ENCODE measurements at places on chromosomes 3 and 15.
A peak's percentile ranks its signal among the peaks of the same experiment; 100 is the strongest.

GRCh38 chr3:126135406-126136076 is 44.8 kb downstream of the ALDH1L1 start:
- DNase-seq, result no peak

DNA sequence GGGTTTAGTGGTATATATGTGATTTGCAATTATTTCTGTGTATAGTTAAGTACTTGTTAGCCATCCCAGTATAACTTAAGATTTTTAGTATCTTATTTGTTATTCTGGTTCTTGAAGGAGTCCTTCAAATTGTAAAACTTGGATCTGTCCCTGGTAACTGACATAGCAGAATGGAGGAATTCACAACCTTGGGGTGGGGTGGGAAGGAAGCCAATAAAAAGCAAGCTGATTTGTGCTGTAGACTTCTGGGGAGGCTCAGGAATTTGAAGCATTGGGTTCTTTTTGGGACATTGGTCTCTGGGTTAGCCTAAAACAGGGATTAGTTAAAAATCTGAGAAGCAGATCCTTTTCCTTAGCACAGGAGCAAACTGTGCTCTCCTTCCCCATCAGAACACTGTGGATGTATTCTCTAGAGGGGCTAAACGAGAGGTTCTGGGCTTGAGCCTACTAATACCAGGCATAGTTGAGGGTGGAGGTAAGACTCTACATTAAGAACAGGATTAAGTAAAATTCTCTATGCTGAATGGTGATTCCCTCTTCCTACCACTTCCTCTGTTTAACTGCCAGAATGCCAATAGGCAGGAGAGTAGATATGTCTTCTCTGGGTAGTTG is 42.2 kb downstream of the GMPS start:
- DNase-seq, result no peak

DNA sequence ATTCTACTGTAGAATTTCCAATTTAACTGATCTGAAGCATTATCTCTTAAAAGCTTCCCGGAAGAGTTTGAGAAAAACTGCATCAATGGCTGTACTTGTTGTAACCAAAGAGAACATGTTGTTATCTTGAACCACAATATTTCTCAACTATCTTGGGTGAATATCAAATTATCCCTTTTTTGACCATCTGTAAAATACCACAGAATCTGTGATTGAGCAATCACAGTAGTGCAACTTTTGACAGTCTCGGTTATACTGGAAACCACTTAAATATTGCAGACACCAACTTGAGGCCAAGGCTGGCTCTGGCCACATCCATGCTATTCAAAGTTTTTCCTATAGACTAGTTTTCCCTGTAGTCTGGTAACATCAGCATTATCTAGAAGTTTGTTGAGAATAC is 842.8 kb upstream of the EPHA6 start:
- DNase-seq, result peak; percentile 32

DNA sequence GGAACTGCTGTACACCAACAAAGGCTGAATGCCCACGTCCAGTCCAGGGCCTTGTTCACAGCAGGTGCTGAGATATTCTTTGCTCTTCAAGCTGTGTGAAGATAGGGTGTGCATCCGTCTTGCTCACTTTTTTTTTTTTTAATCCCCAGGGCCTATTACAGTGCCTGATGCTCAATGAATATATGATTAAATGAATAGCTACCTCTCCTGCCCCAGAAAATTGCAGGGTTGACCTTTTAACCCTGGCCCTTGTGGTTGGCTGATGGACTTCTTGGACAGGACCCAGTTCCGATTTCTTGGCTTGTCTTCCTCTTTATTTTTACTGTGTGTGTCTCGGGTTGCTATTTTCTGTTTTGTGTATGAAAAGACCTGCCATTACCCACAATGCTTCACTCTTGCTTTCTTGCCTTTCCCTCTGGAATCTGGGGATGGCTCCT is 2.9 kb upstream of the FYTTD1 start:
- DNase-seq, result no peak

- no peak for DNase-seq
Measured at GRCh38 chr3:141429371-141430035, 57.3 kb upstream of the RASA2 start.

DNA sequence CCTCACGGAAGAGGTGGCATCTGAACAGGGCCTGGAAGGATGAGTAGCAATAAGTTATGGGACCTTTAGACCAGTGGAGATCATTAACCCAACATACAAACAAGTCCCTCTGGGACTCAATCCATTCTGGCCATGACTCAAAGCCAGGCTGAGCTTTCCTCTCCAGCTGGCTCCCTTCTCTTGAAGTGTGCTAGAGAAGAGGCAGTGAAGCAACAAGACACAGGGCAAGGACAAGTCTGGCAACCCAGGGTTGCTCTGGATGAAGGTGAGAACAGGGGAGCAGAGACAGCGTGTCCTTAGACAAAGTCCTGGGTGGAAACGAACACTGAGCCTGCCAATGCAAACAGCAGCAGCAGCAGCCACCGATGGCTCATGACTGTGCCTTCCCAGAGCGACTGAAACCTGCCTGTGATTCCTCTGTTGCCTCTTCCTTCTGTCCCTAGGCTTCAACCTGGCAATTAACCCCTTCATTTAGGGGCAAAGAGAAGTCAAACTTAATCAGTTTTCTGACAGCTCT is 86.8 kb downstream of the BDH1 start:
- DNase-seq, result no peak

- no peak for DNase-seq
Measured at GRCh38 chr3:38986901-38987300, 64.8 kb downstream of the SCN11A start.

- DNase-seq, result peak; percentile 68
Measured at GRCh38 chr3:13015286-13016082, 57.7 kb downstream of the IQSEC1 start.

DNA sequence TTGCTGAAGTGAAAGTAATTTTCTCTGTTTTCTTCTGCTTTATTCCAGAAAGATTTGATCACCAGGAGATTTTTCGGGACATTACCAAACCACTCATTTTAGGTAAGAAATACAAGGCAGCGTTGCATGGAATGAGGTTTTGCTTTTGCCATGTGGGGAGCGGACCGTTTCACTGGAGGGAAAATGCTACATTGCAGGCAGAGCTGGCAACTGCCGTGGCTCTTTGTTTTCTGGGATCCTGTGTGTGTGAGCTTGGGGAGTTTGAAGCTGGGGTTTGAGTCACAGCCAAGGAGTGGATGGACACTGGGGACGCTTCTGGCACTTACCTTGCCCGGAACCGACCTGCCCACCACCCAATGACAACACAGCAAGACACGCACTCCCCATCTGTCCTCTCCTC is 109.9 kb downstream of the APBA2 start:
- no peak for DNase-seq

- no peak for DNase-seq
Measured at GRCh38 chr15:29687939-29688505, 134.2 kb downstream of the TJP1 start.

DNA sequence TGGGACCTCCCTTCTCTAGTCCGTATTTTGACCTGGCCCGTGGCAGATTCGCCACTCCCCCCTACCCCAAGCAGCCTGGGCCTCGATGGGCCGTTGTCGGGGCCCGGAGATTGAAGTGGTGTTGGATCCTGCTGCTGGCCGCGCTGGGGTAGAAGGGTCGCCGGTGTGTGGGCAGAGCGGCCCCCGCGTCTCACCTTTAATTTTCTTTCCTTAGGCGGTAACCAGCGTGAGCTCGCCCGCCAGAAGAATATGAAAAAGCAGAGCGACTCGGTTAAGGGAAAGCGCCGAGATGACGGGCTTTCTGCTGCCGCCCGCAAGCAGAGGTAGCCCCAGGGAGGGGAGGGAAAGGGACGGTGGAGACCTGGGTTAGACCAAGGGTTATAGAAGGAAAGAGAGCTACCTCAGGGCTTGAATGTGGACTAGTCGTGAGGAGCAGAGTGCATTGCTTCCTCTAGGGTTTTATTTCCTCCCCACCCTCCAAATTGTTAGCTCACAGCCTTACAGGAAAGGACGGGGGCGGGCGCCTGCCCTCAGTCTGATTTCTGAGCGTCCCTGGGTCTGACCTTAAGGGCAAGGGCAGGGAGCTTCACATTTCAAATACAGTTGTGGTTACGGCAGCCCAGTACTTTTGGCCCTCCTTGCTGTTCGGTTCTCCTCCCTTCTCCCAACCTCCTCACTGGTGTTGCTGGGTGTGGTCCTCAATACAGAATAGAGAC is 799 bp downstream of the SERF2 start:
- DNase-seq, result peak; percentile 57

DNA sequence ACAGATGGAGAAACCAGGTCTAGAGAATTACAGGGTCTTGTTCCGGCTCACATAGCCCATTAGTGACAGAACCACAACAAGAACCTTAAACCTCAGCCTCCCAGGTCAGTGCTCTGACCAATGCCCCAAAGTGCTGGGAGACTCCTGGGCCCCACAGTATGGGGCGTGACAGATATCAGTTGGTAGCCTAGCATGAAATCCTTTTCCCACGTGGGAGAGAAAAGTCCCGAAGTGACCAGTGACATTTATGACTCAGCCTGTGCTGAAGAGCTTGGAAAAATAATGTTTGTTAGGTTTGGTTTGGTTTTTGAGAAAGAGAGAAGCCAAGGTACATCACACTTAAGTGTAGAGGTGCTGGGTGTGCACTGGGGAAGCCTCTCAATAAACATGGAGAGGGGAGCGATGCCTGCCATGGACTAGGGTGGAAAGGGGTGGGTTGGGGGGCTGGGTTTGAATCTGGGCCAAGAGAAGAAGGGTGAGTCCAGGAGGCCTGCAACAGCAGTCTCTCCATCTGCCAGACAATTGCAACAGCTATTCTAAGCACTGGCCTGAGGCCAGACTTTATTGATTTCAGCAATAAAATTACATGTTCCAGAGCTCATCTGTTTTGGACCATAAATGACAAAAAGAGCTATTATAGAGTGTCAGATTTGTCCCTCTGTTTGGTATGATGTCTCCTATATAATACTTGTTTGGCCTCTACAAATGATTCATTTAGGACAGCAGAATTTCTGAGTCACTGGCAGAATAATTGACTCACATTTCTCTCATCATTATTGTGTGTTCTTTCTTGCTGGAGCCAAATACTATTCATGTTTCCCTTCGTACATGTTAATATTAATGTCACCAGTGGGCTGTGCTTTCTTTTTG is 43.4 kb downstream of the C2CD4A start:
- no peak for DNase-seq

DNA sequence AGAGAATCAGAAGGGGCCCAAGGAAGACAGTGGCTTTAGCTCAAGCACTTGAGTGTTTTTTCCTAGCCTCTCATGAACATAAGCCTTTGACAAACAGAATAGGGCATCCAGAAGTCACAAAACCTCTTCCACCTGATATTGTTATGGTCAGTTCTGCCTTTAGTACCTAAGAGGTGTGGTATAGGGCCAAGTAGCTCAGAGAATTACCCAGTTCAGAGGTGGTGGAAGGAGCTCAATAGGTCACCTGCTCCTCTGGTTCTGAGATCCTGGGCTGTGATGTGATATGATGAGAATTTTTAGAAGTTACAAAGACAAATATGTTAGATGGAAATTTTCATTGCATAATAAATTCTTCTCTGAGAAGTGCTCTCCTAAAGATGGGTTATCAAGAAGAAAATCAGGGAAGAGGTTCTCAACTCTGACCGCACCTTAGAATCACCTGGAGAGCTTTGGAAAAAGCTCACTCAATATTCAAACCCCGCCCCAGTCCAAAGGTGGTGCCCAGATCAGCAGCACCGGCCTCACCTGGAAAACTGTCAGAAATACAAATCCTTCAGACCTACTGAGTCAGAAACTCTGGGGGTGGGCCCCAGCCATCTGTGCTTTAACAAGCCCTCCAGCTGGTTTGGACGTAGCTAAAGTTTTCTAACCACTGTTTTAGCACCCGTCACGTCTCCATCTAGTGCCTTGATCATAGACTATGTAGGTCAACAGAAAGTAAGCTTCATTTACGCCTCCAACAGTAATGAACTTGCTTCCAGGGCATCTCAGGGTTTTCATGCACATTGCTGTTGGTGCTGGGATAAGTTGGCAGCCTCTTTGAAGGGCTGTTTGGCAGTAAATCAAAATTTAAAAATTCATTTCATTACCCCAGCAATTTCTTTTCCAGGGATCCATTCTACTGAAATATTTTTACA is 101.3 kb downstream of the MYH15 start:
- no peak for DNase-seq

DNA sequence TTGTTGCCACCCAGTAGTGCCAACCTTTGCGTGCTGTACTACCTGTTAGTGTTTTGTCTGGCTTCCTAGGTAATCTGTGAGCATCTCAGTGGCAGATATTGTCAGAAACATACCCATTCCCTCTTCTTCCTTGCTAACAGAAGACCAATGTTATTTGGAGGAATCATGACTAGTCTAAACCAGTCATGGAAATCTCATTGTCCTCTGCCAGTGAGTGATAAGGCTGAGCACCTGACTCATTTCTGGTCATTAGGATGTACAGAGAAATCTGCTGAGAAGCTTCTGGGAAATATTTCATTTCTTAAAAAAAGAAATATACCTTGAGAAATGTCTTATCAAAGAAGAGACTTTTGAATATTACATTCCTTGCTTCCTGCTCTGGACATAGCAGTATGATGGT is 70.1 kb upstream of the CDV3 start:
- DNase-seq, result no peak

DNA sequence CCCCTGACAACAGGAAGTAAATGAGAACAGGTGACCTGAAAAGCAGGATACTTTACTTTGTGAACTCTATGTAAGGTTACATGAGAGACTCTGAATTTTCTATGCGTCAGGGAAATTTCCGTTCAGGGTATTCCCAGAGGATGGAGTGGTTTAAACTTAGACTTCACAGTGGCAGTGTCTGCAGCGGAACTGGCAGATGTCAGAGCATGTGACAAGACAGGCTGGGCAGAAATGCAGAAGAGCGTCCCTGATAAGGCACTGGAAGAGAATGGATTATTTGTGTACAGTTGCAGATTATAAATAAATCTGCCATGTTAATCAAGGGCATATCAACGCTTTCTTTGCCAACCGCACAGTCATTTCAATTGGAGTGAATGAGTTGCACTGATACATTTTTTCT is 598.4 kb upstream of the ZNF717 start:
- DNase-seq, result no peak

DNA sequence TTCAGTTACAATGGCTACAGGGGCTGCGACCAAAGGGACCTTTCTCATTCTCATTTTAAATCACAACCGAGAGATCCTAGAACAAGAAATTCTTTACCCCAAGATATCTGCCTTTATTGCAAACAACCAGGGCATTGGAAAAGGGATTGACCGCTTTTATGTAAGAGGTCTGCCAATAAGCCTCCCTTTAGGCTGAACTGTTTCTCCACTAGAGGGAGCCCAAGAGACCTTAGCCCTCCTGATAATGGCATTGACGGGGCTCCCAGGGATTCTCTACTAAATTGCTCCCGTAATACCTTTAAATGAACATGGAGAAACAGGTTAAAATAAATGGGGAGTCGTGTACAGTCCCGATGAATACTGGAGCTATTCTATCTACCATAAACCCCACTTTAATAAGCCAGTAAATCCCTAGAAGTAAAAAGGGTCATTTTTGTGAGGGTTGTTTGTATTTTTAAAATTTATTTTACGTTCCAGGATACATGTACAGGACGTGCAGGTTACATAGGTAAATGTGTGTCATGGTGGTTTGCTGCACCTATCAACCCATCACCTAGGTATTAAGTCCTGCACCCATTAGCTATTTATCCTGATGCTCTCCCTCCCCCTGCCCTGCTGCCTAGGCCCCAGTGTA is 7.5 kb upstream of the IGSF10 start:
- peak; percentile 91 for DNase-seq
